ENCODE measurements at places on chromosomes 2 and 18. TPM values are rescaled to one million over a fixed set of nuclear protein-coding genes. Genes with fewer than 3 reads are reported as not detected.

DNA sequence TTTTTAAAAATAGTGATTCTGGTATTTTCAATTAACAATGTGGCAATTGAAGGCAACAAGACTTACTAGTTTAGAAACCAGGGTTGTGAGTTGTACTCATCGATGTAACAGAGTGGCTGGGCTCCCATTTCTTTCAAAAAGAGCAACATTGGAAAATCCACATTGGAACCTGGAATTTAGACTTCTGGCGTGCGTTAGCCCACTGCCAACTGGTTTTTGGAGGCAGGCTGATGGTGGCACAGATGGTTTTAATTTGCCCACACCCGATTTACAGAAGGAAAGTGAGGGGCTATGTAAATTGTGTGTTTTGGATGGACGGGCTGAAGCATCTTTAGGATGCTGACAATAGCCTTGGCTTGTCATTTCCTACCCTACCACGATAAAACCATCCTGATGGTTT, 66.3 kb downstream of the TRPM8 start:
- H3K27ac ChIP-seq = no peak overlapping the region
- H3K36me3 ChIP-seq = no peaks in the 10 kb centered on the region
- H3K4me3 ChIP-seq = no peak overlapping the region
- no peaks in the 10 kb centered on the region for H3K27me3 ChIP-seq
- peaks cover 5% of the 10 kb centered on the region for H3K4me1 ChIP-seq

DNA sequence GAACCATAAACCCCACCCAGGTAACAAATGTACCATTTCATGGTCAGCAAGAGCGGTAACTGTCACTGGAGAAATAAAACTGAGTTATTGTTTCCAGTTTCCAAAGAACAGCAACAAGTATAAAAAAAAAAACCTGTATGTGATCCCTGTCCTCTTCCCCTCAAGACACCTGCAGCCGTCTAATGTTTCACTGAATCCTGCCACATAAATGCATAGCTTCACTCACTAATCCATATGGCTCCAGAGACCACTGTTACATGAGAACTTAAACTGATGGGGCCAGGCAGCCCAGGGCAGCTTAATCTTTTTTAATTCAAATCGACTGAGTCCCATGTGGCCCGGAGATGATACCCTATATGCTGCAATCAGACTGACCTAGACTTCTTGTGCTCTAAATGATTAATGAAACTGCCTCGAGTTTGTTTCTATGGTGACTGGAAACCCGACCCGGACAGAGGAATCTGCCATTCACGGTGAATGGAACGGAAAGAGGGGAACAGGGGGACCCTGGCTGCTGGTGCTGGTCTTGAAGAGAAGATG, 60.9 kb upstream of the SIX2 start:
- no peak overlapping the region for H3K27ac ChIP-seq
- no peak overlapping the region for H3K4me3 ChIP-seq
- H3K4me1 ChIP-seq = no peaks in the 10 kb centered on the region

DNA sequence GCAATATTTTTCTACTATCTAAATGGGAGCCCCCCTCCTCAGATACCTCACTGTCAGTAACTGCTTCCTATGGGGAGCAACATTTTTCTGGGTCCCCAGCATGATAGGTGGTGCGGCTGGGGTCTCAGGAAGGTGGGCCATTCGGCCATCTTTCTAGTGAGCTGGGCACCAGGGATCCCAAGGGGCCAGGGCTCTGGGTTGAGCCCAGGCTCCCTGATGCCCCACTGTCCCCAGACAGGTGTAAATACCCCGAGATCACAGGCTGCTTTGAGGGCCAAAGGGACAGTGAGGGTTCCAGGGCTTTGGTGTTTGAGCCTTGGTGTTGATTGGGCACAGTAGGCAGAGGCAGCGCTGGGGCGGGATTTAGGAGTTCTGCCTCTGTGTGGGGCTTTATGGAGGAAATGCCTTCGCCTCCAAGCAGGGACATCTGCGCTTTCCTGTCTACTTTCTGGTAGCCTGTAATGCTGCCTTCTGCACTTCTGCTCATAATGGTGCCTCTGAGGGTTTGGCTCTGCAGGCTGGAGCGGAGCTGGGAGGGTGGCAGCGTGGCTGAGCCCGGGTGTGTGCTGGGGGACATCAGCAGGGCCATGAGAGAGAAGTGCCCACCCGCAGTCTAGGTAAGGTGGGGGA, 5.3 kb downstream of the ITM2C start:
- H3K4me3 ChIP-seq = no peak overlapping the region
- no peaks in the 10 kb centered on the region for H3K27me3 ChIP-seq
- no peak for DNase-seq

- no peaks in the 10 kb centered on the region for H3K27me3 ChIP-seq
- H3K36me3 ChIP-seq = no peaks in the 10 kb centered on the region
- H3K27ac ChIP-seq = no peak overlapping the region
- no peak for DNase-seq
These were observed 292.9 kb downstream of the IKZF2 start for GRCh38 chr2:212858496-212858895.

DNA sequence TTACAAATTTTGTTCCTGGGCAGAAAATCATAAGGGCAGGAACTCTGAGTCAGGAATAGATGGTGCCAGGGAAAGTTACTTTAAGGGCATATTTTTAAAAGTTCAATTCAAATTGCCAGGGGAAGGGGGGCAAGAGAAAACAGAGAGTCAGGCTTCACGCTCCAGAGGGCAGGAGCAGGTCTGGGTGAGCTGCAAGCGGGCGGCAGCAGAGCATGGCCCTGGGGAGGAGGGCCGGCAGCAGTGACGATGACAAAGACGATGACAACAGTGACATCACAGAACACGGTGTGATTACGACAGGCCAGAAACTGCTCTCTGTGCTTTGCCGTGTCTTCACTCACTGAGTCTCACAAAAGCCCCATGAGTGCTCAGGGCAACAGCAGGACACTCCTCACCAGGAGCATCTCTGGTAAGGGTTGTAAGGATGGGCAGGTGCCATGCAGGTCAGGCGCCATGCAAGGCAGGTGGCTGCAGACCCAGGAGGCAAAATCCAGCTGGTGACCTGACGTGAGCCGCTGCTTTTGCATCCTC, 23.3 kb downstream of the CHST10 start:
- H3K27ac ChIP-seq = no peak overlapping the region
- no peaks in the 10 kb centered on the region for H3K36me3 ChIP-seq
- H3K27me3 ChIP-seq = no peaks in the 10 kb centered on the region
- H3K4me1 ChIP-seq = no peaks in the 10 kb centered on the region

- DNase-seq = no peak
- H3K27me3 ChIP-seq = no peaks in the 10 kb centered on the region
- no peaks in the 10 kb centered on the region for H3K4me1 ChIP-seq
- no peak overlapping the region for H3K27ac ChIP-seq
- H3K36me3 ChIP-seq = no peaks in the 10 kb centered on the region
These were observed 56.6 kb downstream of the CLHC1 start for GRCh38 chr2:55175254-55176093.

GRCh38 chr2:69989441-69990105, 28.1 kb upstream of the ASPRV1 start:
- H3K27ac ChIP-seq = no peak overlapping the region
- no peaks in the 10 kb centered on the region for H3K27me3 ChIP-seq
- no peak overlapping the region for H3K4me3 ChIP-seq
- peaks cover 9% of the 10 kb centered on the region for H3K36me3 ChIP-seq

- H3K36me3 ChIP-seq = no peaks in the 10 kb centered on the region
- H3K4me1 ChIP-seq = no peaks in the 10 kb centered on the region
- no peak overlapping the region for H3K27ac ChIP-seq
- no peak for DNase-seq
- no peak overlapping the region for H3K4me3 ChIP-seq
These were observed 213.9 kb downstream of the RAB3GAP1 start for GRCh38 chr2:135265960-135266490.

- H3K27ac ChIP-seq = no peak overlapping the region
- H3K36me3 ChIP-seq = no peaks in the 10 kb centered on the region
- no peak for DNase-seq
- peaks cover 24% of the 10 kb centered on the region for H3K27me3 ChIP-seq
- H3K4me1 ChIP-seq = no peaks in the 10 kb centered on the region
These were observed 22.8 kb downstream of the GPC1 start for GRCh38 chr2:240458044-240458899.

DNA sequence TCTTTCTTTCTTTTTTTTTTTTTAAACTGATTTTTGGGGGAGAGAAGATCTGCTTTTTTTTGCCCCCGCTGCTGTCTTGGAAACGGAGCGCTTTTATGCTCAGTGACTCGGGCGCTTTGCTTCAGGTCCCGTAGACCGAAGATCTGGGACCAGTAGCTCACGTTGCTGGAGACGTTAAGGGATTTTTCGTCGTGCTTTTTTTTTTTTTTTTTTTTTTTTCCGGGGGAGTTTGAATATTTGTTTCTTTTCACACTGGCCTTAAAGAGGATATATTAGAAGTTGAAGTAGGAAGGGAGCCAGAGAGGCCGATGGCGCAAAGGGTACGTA, 587 bp downstream of the MEIS1 start:
- no peaks in the 10 kb centered on the region for H3K36me3 ChIP-seq
- H3K4me1 ChIP-seq = peaks cover 4% of the 10 kb centered on the region
- peak overlapping the region; percentile 16 for H3K27ac ChIP-seq
- no peak for DNase-seq

- no peak overlapping the region for H3K4me3 ChIP-seq
- no peak for DNase-seq
- no peak overlapping the region for H3K27ac ChIP-seq
- H3K36me3 ChIP-seq = no peaks in the 10 kb centered on the region
- H3K4me1 ChIP-seq = no peaks in the 10 kb centered on the region
- no peaks in the 10 kb centered on the region for H3K27me3 ChIP-seq
These were observed 252.1 kb downstream of the ZNF521 start for GRCh38 chr18:25099895-25100294.

- H3K4me1 ChIP-seq = peaks cover 50% of the 10 kb centered on the region
- no peak overlapping the region for H3K4me3 ChIP-seq
- H3K27me3 ChIP-seq = no peaks in the 10 kb centered on the region
- no peak for DNase-seq
These were observed 135.6 kb downstream of the ARHGAP15 start for GRCh38 chr2:143264851-143265250.

DNA sequence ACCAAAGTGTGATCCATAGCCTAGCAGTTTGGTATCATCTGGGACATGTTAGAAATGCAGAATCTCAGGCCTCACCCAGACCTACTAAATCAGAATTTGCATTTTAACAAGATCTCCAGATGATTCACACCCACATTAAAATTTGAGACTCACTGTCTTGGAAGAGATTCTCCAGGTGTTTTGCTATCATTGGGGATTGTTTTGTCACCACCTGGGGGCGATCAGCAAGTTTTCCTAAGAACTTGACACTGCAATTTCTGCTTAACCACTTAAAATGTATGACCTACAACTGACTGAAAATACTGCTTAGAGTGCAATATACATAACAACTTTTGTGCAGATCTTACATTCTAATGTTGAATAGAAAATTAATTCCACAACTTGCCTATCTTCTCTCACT, 18.9 kb upstream of the ITGA4 start:
- no peak overlapping the region for H3K4me3 ChIP-seq
- H3K4me1 ChIP-seq = peaks cover 4% of the 10 kb centered on the region
- no peak for DNase-seq
- H3K27me3 ChIP-seq = no peaks in the 10 kb centered on the region

- no peaks in the 10 kb centered on the region for H3K36me3 ChIP-seq
- no peak overlapping the region for H3K4me3 ChIP-seq
- DNase-seq = no peak
These were observed 88.3 kb downstream of the ZNF516 start for GRCh38 chr18:76406791-76407190.

DNA sequence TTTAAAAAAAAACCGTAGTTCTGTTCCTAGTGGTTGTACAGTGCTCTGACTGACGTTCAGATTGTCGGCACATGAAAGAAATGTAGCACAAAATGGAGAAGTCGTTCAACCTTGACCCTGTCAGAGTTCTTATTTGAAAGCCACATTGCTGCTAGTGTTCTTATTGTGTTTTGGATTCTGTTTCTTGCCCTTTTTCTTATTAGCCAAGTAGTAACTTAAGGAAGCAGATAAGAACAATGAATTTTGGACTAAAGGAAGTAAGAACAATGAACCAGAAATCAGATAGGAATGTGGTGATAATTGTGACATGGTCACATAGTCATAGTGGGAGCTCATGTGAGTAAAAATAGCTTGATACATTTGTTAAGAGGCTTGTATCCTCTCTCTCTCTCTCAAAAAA, 45.9 kb downstream of the RPIA start:
- no peaks in the 10 kb centered on the region for H3K27me3 ChIP-seq
- DNase-seq = no peak
- no peak overlapping the region for H3K4me3 ChIP-seq

GRCh38 chr2:205969584-205969983, 116.4 kb downstream of the INO80D start:
- H3K4me1 ChIP-seq = no peaks in the 10 kb centered on the region
- H3K27me3 ChIP-seq = no peaks in the 10 kb centered on the region
- no peak overlapping the region for H3K27ac ChIP-seq
- no peak for DNase-seq
- no peak overlapping the region for H3K4me3 ChIP-seq
- no peaks in the 10 kb centered on the region for H3K36me3 ChIP-seq

DNA sequence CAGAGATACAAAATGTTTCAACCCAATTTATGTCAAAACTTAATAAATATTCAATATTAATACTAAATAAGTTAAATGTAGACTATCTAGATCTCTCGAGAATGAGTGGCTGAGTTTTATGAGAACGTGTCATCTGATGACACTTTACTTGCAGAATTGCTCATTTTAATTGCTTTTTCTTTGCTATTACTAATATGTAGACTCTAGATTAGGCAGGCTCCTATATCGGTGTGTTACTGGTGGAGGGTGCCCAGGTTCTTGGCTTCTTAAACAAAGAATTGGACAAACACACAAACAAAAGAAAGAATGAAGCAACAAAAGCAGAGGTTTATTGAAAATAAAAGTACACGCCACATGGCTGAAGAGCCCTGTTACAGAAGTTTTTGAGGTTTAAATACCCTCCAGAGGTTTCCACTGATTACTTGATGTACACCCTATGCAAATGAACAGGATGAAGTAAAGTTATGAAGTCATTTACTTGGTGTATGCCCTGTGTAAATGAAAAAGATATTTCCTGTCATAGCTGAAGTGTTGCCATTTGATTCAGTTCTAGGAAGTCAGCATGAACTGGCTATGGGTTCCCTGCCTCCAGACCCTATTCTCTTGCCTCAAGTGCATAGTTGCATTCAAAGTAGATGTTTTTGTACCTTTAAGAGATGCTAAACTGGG, 122.9 kb upstream of the ITGA4 start:
- no peaks in the 10 kb centered on the region for H3K36me3 ChIP-seq
- no peaks in the 10 kb centered on the region for H3K27me3 ChIP-seq
- DNase-seq = no peak

- H3K36me3 ChIP-seq = peaks cover 15% of the 10 kb centered on the region
- H3K27ac ChIP-seq = no peak overlapping the region
- no peak for DNase-seq
- H3K27me3 ChIP-seq = no peaks in the 10 kb centered on the region
- no peaks in the 10 kb centered on the region for H3K4me1 ChIP-seq
These were observed 34.3 kb downstream of the GIGYF2 start for GRCh38 chr2:232731470-232731869.

GRCh38 chr2:74856599-74856998, 22.7 kb downstream of the HK2 start:
- H3K27me3 ChIP-seq = no peaks in the 10 kb centered on the region
- no peak overlapping the region for H3K4me3 ChIP-seq
- H3K36me3 ChIP-seq = no peaks in the 10 kb centered on the region
- no peaks in the 10 kb centered on the region for H3K4me1 ChIP-seq
- no peak overlapping the region for H3K27ac ChIP-seq
- no peak for DNase-seq

- DNase-seq = no peak
- no peaks in the 10 kb centered on the region for H3K36me3 ChIP-seq
- no peaks in the 10 kb centered on the region for H3K4me1 ChIP-seq
- no peak overlapping the region for H3K27ac ChIP-seq
- H3K4me3 ChIP-seq = no peak overlapping the region
These were observed 90.5 kb upstream of the TACR1 start for GRCh38 chr2:75289771-75290170.

Gene FRZB
- not detected for total RNA-seq

Gene CDC42EP3
- 39.1 TPM for total RNA-seq

Gene B3GNT7
- 0.16 TPM for total RNA-seq

Gene NAT8
- total RNA-seq = not detected

Gene TUBB6
- 8.8 TPM for total RNA-seq

Gene EIF2AK2
- total RNA-seq = 39.8 TPM

Gene CTLA4
- 37.7 TPM for total RNA-seq

All from CD8-positive, alpha-beta memory T cell (primary cell).